ENCODE measurements at places on chromosomes 5 and 9.

GRCh38 chr9:27538647-27539046 lies 9.0 kb upstream of the MOB3B start:
- no peak for DNase-seq

DNA sequence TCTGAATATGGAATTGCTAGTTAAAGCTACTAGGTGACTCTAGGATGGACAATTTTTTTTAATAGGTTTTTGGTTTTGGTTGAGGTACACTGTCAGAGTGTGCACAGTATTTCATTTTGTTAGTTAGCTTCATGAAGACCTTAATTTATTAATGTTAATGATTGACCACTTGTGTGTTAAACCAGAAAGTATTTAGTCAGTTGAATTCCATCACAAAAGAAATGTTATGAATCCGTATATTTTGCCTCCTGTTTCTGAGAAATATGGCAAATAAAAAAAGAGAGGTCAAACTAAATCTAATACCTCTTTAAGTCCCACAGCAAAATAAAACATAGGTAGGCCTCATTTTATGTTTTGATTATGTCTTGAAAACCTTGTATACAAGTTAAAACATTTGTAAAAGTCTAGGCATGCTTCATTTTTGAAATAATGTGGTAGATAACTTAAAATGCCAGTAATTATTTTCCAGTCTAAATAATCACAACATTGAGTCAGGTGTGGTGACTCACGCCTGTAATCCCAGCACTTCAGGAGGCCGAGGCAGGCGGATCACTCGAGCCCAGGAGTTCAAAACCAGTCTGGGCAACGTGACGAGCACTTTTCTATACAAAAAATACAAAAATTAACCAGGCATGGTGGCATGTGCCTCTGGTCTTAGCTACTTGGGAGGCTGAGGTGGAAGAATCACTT lies 50.8 kb downstream of the ITGA1 start:
- no peak for DNase-seq

GRCh38 chr5:54548565-54548964 lies 31.0 kb downstream of the SNX18 start:
- no peak for DNase-seq

GRCh38 chr9:137453643-137454081 lies 5.5 kb downstream of the NSMF start:
- peak; percentile 29 for DNase-seq

DNA sequence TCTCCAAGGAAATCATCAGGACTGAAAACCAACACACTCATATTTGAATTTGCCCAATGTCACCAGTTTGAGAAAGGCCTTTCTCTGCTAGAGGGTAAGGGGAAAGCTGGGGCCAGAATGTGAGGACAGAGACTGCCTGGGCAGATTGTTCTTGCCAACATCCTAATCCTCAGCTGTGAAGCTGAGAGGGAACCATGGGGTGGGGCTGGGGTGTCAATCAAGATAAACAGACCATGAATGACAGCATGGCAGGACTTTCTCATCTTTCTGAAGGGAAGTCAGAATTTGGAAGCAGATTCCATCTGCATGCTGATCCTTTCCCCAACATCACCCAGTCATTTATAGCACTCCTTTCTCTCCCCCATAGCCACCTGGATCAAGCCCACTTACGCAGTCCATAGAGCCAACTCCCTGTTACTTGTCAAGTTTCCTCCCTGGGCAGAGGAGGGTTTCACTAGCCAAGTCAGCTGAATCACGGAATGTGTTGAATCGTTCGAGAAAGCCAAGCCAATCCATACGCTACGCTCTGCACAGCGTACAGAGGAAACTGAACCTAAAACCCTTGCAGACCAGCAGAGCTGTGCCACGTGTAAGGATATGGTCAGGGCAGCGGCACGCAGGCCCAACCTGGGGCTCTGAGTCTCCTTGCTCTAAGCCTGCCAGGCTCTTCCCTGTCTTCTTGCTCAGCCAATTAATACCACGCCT lies 14.9 kb downstream of the GLDC start:
- no peak for DNase-seq

DNA sequence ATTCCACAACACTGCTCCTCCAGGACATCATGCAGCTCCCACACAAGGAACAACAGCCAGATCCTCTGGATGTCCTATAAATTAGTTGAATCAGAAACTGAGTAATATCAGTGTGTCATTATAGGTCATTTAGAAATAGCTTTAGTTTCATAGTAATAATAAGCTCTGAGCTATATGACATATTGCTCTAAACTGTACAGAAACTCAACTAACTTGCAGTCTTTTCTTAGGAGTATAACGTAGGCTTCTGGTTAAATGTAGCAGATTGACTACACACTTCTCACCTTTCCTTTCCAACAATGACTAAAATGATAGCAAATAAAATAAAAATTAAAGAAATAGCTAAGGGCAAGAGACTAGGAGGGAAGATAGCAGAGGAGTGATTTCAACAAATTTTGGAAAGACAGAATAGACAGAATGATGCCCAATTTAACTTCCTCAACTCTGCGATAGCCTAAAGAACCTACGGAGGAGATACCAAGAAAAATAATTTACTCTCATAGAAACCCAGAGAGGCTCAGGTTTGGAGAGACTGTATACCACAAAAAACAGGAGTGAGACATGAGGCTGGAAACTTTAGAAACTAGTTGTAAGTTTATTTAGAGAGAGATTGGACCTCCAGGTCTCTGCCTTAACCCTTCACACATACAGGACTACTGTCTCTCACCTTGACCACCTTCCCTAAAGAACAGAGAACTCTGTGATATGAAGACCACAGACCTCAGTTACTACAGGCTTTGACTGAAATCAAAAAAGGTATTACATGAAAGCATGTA lies 193.7 kb downstream of the TSSK1B start:
- no peak for DNase-seq

GRCh38 chr5:57650360-57651069 lies 167.9 kb upstream of the ACTBL2 start:
- no peak for DNase-seq

- DNase-seq: no peak
Measured at GRCh38 chr5:153350175-153350883, 140.1 kb upstream of the GRIA1 start.

GRCh38 chr5:93899026-93899600 lies 157.7 kb upstream of the POU5F2 start:
- no peak for DNase-seq

DNA sequence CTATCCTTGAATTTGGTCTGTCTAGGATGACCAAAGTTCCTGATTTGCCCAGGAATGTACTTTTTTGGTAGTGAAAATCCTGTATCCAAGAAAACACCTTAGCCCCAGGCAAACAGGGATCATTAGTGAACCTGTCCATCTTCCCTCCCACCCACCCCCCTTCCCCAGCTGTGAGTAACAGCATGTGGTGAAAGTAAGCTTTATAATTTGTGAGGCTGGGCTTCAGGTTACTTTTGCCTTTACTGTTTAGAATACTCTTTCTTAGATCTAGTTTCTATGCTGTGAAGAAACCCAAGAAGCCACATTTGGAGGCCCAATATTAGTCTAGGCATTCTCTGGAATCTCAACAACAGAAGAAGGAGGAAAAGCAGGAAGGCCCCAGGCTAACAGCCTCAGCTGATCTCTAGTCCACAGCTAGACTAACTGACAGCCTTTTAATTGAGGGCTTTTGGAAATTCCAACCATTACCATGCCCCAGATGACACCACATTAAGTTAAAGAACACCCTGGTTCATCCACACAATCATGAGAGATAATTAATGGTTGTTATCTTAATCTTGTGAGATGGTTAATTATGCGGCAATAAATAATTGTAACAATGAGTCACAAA lies 703.0 kb upstream of the NUDT12 start:
- DNase-seq: no peak

- no peak for DNase-seq
Measured at GRCh38 chr9:113493203-113493520, 29.6 kb downstream of the RGS3 start.

- no peak for DNase-seq
Measured at GRCh38 chr5:139068494-139069151, 129.5 kb downstream of the SIL1 start.

GRCh38 chr5:59598547-59598874 lies 295.0 kb downstream of the PDE4D start:
- DNase-seq: no peak

GRCh38 chr5:123671042-123671441 lies 159.1 kb downstream of the CSNK1G3 start:
- DNase-seq: peak; percentile 24

DNA sequence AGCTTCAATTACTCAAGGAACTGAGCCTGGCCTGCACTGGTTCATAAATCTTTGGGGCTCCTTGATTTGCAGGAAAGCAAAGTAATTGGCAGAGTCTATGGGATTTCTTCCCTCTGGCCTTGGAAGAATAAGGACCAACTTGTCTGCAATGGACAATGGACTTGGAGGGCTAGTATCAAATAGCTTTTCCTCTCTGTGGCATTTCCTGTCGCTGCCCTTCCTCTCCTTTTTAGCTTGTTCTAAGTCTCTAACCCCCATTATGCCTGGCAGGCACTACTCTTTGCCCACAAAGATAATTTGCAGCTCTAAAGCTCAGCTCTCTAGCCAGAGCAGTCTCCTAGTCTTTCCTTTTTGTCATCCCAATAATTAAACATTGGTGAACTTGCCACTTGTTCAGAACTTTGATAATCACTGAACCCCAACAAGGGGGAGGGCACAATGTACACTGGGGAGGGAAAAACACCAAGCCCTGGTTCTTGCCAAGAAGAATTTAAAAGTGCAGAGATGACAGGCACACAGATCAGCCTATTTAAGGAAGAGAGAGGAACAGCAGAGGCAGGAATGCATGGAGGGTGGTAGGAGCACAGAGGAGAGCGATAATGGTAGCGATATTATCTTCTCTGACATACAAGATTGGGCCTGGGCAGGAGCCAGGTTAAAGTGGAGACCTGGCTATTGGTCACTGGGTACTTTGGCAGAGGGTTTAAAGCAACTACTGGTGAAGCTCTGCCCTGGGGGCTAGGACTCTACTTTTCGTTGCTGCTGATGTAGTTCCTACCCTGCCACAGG lies 38.5 kb downstream of the FAM219A start:
- no peak for DNase-seq

- no peak for DNase-seq
Measured at GRCh38 chr9:136339173-136339957, 12.0 kb downstream of the GPSM1 start.

GRCh38 chr9:93110311-93110855 lies 14.4 kb downstream of the CARD19 start:
- no peak for DNase-seq

GRCh38 chr9:83456226-83456625 lies 82.0 kb downstream of the FRMD3 start:
- no peak for DNase-seq

GRCh38 chr9:95365766-95366165 lies 48.3 kb upstream of the FANCC start:
- DNase-seq: no peak

DNA sequence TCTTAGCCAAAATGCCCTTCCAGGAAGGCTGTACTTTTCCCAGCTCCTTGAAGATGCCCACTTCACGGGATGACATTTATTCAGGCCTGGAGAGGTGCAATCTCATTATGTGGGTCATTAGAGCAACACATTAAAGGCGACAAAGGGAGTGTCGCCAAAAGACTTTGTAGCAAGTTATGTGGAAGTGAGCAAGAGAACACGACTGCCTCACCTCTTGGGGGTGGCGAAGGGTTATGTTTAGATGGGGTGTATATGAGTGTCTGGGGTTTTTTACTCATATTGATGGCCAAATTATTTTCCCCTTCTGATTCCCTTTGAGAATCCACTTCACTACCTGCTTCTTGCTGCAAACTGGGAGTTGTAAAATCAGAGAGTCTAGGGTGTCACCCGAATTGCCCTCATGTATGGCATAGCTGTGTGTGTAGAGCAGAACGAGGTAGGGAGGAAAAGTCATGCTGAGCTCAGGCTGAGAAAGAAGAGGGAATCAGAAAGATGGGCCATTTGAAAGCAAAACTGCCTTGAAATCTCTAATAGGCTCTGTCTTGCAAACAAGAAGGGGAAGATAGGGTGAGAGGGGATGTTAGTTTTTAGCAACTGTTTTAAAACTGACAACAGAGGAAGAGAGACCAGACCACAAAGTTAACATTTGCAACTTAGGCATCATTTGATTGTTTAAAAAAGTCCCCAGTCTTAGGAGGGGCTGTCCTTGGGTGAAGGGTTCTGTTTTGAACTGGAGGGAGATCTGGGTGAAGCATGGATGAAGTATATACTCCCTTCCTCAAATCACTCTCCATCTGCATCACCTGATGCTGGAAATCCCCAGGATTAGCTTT lies 97.1 kb upstream of the IL12B start:
- no peak for DNase-seq

GRCh38 chr5:14109041-14109747 lies 33.9 kb upstream of the TRIO start:
- DNase-seq: no peak
